HepG2 (cell line): ENCODE measurements at places on chromosomes 7 and 10.

- DNase-seq = peak; percentile 21
These were observed 11.3 kb downstream of the C10orf105 start for GRCh38 chr10:71708301-71708703.

- DNase-seq = no peak
These were observed 4.6 kb downstream of the DENND11 start for GRCh38 chr7:141697211-141697871.

- no peak for DNase-seq
These were observed 1.2 kb downstream of the DLG5 start for GRCh38 chr10:77925410-77925794.

DNA sequence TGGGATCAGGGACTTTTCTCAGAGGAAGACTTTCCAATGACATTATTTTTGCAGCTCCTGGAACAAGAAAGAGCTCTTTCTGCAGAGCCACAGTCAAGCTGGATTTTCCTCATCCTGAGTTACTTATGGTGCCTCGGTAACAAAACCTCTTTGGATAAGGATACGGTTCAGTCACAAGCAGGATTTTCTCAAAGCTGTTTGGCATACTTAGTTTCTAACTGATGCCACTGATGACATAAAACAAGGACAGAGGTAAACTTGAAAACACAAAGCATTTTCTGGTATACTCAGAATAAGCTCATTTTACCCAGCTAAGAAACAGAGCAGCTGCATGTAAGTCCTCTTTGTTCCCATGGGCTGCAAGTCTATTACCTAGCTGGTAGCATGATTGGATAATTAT, 340.9 kb upstream of the MEOX2 start:
- no peak for DNase-seq

- no peak for DNase-seq
These were observed 661.3 kb upstream of the COBL start for GRCh38 chr7:51977913-51978312.
